AG09319 (cell line): ENCODE measurements at places on chromosomes 12 and 14.

- no peak for DNase-seq
Measured at GRCh38 chr12:125267114-125267513, 201.9 kb downstream of the AACS start.

GRCh38 chr12:52486166-52487105, 6.6 kb downstream of the KRT6A start:
- DNase-seq, result no peak

DNA sequence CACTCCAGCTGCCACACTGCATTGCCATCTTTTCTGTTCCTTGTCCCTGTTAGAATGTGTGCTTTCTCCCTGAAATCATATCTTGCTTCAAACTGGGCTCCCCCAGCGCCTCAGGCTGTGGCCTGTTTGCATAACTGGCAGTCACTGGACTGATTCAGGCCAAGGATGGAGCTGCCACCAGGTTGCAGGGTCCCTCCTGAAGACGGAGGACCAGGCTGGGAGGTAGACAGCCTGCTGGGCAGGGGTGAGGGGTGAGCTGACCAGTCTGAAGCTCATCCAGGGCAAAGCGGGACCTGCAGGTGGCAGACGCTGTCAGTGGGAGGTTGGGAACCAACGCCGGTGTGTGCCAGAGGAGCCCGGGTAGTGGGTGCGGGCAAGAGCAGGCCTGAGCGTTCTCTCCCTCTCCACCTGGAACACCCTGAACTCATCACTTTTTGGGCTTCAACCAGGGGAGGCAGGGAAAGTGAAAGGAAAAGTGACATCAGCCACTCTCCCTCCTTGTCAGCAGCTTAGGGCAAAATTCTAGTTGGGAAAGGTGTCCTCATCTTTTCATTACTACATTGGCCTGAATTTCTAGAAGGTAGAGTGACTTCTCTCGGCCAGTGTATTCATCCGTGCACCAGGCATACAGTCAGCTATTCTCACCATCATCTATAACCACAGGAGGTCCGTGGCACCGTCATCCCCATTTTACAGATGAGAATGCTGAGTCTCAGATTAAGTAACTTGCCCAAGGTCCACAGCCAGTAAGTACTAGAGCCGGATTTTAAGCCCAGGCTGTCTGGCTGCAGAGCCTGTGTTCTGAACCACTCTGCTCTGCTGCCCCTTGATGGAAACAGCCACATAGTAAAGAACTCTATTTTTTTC, 219.1 kb downstream of the SLC41A2 start:
- no peak for DNase-seq

- DNase-seq, result no peak
Measured at GRCh38 chr14:32627545-32628298, 298.6 kb downstream of the AKAP6 start.

DNA sequence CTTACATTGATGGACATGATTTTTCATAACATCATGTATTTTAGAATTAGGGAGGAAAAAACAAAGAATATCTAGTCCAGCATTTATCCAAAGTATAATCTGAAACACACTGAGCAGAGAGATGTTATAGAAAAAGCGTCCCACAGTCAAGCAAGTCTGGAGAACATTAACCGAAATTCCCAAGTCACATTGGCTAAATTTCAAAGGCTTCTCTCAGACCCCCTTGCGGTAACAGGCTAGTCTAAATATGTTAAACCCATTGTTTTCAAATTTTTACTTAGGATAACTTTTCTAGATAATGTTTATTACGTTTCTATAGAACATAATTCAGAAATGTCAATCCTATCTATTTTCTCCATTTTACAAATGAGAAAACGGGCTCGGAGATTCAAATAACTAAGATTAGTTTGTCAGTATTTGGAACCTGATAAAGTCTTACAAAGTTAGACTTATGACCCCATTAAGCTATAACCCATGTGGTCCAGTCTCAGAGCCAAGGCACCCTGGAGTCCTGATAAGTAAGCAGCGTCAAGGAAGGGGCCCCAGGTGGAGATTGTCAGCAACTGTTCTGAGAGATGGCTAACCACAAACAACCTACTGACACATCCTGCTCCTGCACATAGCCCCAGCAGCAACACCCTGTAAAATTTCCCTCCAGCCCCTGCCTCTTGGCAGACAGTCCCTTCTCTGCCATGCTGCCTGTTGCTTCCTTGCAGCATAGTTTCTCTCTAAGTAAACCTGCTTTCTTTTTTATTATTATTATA, 220.6 kb upstream of the TMEM260 start:
- DNase-seq, result no peak
